CD8-positive, alpha-beta T cell (primary cell): ENCODE measurements at places on chromosomes 2 and 18.
A peak's percentile ranks its signal among the peaks of the same experiment; 100 is the strongest.

DNA sequence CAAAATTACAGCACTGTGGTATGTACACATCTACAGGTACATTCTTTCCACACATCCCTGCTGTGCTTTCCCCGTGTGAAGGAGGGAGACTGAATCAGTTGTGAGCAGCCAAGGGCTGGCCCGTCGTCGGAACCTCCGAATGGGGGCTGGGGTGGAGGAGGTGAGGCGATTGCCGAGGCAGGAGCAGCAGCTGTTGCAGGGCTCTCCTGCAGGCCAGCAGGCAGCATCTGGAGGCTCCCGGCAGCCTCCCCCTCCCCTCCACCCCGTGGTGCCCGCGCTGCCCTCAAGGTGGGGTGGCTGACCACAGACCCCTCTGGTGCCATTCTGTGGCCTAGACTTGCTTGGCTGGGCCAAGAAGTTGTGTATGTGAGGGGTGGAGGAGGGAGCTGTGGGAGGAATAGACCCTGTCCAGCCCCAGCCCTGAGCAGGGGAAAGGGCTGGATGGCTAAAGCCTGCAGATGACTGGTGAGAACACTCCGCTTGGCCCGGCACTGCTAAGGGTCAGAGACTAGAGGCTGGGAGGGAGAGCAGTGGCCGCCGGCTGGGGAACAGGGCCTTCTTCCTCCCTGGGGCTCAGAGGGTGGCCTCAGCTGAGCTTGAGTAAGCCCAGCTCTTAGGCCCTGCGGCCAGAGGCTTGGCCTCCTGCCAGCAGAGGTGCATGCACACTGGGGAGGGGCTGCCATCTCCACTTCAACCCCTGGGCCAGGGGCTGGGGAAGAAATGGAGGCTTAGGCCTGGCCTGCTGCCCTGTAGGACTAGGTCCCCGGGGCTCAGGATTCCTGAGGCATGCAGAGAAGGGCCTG lies 7.6 kb downstream of the STAMBP start:
- DNase-seq: no peak

- DNase-seq: no peak
Measured at GRCh38 chr2:45763255-45763654, 111.8 kb downstream of the PRKCE start.

DNA sequence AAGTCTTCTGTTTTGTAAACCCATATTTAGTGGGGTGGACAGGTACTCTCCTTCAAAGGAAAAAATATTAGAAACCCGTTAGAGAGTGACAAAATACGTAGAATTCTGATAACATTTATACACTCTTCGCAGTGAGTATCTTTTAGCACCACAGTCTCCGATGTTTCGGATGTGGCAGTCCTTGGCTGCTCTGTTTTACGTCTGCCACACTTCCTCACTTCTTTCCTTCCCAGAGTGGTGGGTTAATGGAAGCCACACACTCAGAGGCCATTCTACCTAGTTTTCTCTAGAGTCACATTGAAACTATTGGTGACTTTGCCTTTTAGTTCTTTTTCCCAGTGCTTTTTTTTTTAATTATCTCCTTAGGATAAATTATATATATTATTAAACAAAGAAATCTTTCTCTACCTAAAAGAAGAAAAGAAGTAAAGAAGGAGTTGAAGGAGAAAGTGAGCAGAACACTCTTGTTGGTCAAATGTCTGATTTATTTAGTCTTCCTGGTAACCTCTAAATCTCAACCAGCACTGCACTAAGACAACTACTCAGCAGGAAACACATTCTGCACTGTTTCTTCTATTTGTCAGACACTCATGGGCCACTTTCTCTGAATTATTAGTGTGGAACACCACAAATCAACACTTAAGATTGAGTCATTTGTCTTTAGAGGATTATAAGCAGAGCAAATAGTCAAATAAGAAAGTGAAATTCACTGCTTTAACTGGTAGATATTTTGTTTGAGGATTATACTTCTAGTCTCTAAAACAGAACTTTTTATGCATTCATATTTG lies 451.3 kb upstream of the TMEFF2 start:
- DNase-seq: no peak

DNA sequence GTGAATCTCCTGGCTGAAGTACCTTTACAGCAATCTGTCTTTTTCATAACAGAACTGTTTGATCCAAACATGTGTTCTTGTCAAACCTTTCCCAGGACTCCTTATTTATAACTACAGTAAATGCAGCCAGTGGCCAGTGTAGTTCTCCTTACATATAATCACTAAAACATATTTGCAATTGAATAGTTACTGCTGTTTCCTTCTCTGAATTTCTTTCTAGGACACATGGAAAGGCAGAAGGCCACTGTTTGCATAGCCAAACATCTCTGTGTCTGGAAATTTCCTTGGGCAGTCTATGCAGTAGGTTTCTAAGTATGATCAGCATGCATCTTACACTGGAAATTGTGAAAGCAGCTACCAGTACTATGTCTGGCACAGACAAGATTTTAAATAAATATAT lies 57.4 kb upstream of the COL3A1 start:
- no peak for DNase-seq

GRCh38 chr2:61617610-61618009 lies 79.5 kb upstream of the XPO1 start:
- no peak for DNase-seq

- DNase-seq: peak; percentile 66
Measured at GRCh38 chr2:15178946-15179345, 382.2 kb downstream of the NBAS start.

- no peak for DNase-seq
Measured at GRCh38 chr2:444937-445884, 157.3 kb upstream of the ALKAL2 start.

- DNase-seq: no peak
Measured at GRCh38 chr18:56481751-56482150, 156.6 kb downstream of the TXNL1 start.

DNA sequence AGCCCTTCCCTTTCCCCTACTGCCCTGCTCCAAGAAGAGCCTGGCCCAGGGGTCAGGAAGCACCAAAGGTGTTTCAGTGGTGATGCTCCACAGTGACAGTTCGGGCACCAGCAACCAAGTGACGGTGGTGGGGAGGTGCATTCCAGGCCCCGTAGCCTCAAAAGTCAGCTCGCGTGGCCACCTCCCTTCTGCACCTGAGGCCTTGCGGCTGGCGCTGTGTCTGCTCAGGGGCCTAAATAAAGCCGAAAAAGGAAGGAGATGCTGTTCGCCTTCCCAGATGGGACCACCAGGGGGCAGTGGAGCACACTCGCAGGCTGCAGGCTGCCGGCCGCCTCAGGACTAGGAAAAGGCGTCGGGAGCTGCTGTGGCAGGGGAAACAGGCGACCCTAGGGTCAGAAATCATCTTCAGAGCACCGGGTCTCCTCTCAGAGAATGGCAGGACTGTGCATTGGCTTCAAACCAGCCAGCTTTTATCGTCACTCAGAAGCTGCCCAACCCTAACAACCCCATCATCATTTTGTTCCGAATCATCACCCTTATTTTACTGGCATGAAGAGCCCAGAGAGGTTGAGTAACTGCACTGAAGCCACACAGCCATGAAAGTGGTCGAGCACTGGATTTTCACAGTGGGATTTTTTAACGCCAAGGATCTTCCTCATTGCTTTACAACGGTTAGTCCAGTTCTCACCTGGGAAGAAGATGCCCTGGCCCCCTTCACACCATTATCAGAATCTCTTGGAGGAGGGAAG lies 213.0 kb upstream of the CELF4 start:
- DNase-seq: no peak

DNA sequence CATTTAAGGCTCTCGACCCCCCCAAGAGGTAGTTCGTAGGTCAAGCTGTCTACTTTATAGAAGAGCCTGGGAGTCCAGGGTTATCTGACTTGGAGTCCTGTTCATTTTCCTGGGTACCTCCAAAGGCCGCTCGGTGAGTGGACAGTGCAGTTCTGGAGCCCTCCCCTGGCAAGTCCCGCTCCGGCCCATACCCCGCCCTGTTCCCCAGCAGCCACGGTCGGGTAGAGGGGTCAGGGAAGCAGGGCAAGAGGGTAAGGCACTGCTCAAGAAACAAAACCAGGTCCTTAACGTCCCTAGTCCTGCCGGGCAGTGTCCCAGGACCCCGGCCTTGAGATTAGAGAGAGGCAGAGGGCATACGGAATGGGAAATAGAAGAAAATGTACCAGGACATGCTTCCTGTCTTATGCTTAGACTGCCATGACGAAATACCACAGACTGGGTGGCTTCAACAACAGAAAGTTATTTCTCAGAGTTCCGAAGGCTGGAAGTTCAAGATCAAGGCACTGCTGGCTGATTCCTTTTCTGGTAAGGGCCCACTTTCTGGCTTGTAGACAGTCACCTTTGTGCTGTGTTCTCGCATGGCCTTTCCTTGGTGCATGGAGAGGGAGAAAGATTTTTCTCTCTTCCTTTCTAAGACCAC lies 5.4 kb upstream of the HPCAL1 start:
- no peak for DNase-seq

DNA sequence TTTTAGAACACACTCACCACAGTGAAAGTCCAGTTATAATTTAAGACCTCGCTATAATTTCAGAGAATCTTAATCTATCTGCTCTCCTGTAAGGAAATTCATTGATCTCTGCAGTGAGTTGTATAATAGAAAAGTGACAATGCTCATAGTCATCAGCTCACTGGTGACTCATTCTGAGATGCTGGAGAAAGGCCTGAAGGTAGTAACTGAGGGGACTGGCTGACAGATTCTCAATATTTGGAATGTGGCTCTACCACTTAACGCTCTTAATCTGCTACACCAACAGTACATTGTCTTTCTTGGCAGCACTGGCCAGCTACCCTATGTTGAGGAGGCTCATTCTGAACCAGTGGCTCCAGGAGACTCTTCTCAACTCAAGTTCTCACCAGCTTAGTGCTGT lies 246.1 kb downstream of the RPRM start:
- no peak for DNase-seq

DNA sequence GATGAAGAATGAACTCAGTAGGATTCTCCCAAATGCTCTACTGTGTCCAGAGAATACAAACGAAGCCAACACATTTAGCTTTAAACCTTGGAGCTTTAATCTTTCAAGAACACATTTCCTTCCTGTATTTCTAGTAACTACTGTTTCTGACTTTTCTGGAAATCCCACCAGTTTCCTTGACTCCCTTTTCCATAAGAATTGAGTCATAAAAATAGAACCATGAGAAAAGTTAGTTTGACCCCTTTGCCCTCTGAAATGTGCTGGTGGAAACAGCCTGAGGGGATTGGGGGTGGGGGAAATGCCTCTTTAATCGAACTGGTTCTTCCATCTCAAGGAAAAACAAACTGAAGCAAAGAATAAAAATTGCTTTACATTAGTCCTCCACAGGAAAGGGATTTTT lies 123.9 kb downstream of the TMEM17 start:
- no peak for DNase-seq

DNA sequence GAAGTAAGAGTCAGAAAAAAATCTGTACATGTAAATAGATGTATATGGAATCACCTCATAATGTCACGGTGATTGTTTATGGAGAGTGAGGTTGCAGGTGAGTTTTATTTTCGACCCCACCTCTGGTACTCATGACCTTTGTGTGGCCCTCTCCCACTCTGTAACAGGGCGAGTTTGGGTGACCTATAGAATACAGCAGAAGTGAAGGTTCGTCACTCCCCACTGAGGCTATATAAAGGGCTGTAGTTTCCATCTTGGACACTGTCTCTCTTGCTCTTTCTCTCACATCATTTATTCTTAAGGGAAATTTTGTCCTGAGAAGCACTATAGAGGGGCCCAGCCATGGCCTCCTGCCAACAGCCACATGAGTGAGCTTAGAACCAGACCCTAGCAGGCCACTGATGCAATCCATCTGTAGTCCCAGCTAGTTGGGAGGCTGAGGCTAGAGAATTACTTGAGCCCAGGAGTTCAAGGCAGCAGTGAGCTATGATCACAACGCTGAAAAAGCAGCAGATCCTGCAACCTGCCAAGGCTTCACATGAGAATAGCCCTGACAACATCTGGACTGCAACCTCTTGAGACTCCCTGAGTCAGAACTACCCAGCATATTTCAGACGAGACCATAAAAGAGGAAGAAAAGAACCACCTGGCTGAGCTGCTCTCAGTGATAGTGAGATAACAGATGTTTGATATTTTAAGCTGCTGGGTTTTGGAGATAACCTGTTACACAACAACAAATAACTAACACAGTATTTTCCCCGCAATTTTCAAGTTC lies 74.3 kb upstream of the SLC1A4 start:
- DNase-seq: no peak

GRCh38 chr2:176205126-176205525 lies 16.7 kb downstream of the HOXD1 start:
- no peak for DNase-seq

GRCh38 chr2:170341684-170342623 lies 164.0 kb downstream of the MYO3B start:
- DNase-seq: no peak

- no peak for DNase-seq
Measured at GRCh38 chr18:9969247-9969646, 55.4 kb downstream of the VAPA start.

DNA sequence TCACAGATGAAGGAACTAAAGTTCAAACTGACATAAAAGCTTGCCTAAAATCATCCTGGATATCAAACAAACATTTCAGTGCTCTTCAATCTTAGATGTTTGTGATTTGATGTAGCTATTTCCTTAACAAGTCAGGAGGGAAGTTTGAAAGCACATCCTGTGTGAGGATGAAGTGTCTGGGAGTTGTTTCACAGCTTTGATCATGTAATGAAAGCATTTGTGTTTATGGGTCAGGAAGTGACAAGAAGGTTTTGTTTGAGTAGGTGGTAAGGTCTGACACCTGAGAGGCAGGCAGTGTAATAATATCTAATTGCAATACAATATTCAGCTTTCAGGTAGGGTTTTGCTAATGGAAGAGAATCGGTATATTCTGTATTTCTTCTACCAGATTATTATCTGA lies 26.0 kb upstream of the CSRNP3 start:
- no peak for DNase-seq

DNA sequence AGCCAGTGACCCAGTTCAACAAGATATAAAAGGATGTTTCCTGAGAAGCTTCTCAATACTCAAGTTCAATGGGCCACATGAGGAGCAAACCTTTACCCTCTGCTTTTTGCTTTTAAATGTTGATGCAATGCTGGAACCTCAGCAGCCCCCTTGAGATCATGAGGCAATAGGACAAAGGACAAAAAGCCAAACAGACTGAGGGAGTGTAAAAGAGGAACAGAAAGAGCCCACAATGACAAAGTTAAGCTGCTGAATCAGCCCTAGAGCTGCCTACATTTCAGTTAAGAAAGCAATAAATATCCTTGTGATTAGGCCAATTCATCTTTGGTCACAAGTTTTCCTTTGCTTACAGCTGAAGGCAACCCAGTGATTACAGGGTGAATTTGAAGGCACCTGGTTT lies 76.9 kb downstream of the MRO start:
- DNase-seq: no peak

GRCh38 chr2:225017713-225018112 lies 24.6 kb downstream of the DOCK10 start:
- DNase-seq: no peak

GRCh38 chr2:147631294-147631693 lies 213.5 kb upstream of the ACVR2A start:
- DNase-seq: no peak

- no peak for DNase-seq
Measured at GRCh38 chr2:31980674-31981356, 30.0 kb downstream of the MEMO1 start.

DNA sequence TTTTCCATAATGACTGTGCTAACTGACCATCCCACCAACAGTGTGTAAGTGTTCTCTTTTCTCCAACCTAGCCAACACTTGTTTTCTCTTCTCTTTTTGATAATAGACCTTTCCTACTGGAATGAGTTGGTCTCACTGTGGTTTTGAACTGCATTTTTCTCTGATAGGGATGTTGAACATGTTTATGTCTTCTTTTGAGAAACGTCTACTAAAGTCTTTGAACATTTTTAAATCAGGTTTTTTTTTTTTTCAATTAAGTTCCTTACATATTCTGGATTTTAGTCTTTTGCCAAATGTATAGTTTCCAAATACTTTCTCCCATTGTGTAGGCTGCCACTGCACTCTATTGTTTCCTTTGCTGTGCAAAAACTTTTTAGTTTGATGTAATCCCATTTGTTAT lies 405.5 kb upstream of the FIGN start:
- DNase-seq: no peak
